Aorta (tissue), 5 donors: ENCODE measurements at places on chromosomes 5 and 9. TPM values are rescaled to one million over a fixed set of nuclear protein-coding genes. Genes with fewer than 3 reads are reported as not detected.

DNA sequence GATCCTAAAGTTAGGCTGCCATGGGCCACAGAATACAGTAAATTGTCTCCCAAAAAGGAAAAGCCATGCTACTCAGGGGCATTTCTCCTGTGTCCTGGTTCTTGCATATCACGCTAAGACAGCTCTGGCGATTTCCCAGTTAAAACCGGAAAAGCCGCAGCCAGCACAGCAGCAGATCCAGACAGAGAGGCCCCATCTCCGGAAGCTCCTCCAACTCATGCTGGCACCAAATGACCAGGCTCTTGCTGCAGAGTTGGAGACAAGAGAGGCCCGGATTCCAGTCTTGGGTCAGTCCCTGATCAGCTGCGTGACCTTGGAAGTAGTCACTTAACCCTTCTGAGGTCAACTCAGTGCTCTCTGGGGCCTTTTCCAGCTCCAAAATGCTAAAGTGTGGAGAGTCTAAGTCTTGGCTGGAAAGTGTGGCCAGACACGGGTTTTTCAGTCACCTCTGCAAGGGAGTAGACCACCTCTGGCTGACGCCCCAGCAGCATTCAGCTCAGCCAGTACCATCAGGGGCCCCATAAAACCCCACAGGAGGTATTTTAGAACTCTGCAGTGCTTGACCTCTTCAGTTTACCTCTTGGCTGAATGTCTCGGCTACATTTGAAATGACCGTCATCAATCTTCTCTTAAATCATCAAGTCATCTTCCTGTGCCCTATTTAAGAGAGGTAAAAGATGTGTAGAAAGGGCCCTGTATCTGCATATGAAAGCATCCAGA is 16.2 kb downstream of the GDNF start:
- no peak overlapping the region for H3K27ac ChIP-seq
- H3K36me3 ChIP-seq, result no peaks in the 10 kb centered on the region
- H3K4me3 ChIP-seq, result no peak overlapping the region
- no peaks in the 10 kb centered on the region for H3K4me1 ChIP-seq
- H3K27me3 ChIP-seq, result no peaks in the 10 kb centered on the region

DNA sequence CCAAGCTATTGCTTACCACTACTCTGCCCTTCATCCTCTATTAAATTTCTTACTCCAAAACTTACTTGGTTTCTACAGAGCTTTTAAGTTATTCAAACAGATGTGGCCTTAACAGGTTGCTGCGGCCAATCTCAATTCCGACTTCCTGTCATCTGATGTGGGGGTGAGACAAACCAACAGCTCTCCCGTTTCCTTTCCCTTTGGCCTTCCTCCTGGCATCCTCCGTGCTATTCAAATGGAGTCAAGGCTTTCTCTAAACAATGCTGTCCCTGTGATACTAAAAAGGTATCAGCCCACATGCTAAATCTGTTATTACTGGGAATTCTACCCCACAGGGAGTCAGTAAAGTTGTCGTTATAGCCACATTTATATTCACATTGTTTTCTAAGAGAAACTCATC is 11.8 kb downstream of the RBM18 start:
- H3K36me3 ChIP-seq, result peaks cover 3% of the 10 kb centered on the region
- no peaks in the 10 kb centered on the region for H3K27me3 ChIP-seq
- H3K27ac ChIP-seq, result no peak overlapping the region
- no peak overlapping the region for H3K4me3 ChIP-seq

- H3K4me1 ChIP-seq, result peaks cover 6% of the 10 kb centered on the region
- no peaks in the 10 kb centered on the region for H3K27me3 ChIP-seq
- no peaks in the 10 kb centered on the region for H3K36me3 ChIP-seq
- H3K4me3 ChIP-seq, result no peak overlapping the region
- peak overlapping the region; percentile 65 for H3K27ac ChIP-seq
Measured at GRCh38 chr9:94818178-94818541, 91.7 kb downstream of the AOPEP start.

- no peaks in the 10 kb centered on the region for H3K27me3 ChIP-seq
- H3K36me3 ChIP-seq, result no peaks in the 10 kb centered on the region
- no peak for DNase-seq
- H3K4me1 ChIP-seq, result no peaks in the 10 kb centered on the region
Measured at GRCh38 chr5:141608046-141608445, 10.8 kb downstream of the DIAPH1 start.

- no peaks in the 10 kb centered on the region for H3K36me3 ChIP-seq
- peak overlapping the region; percentile 81 for H3K4me3 ChIP-seq
- H3K27me3 ChIP-seq, result no peaks in the 10 kb centered on the region
Measured at GRCh38 chr5:87268970-87269377, 1.3 kb downstream of the RASA1 start.

DNA sequence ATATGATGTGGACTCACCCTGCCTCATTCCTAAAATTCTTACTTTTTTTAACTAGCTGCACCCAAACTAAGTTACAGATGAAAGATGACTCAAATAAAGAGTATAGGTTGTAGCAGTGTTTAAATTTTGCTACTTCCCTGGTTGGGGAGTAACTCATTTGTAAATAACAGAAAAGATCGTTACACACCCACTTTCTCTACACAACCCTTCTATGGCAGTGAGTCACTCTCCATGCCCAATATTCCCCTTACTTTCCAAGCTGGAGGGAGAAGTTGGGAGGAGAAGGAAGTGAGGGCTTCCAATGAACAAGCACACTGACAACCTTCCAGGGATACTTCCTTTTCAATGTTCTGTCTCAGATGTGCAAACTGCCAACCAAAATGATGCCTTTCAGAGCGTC is 1.9 kb downstream of the RASEF start:
- no peaks in the 10 kb centered on the region for H3K27me3 ChIP-seq
- no peak overlapping the region for H3K4me3 ChIP-seq
- H3K4me1 ChIP-seq, result no peaks in the 10 kb centered on the region
- H3K36me3 ChIP-seq, result no peaks in the 10 kb centered on the region
- H3K27ac ChIP-seq, result no peak overlapping the region
- DNase-seq, result no peak

DNA sequence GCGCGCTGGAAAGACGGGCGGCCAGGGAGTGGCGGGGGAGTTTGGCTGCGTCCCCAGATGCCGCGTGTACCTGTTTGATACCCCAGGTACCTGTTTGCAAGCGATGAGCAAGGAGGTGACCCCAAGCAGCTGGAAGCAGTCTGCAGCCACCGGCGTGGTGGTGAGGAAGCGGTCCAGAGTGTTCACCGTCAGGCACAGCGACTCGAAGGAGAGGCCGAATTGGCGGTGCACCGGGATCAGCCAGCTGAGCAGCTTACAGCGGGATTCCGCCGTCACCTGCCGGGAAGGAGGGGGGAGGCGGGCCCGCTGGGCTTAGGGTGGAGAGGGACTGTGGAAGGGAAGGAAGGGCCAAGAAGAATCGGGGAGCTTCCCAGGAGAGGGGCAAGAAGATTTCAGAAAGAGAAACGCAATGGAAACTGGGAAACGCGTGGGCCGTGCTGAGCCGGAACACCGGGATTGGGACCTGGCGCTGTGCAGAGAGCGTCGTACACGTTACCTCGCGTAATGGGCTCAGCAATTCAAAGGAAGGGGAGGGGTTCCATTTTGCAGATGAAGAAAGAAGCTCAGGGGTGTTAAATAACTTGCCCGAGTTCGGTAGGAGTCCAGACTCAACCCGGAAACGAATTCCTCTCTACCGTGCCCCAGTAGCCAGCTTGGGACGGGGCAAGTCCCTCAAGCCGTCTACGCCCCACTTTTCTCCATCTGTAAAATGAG is 980 bp downstream of the CCNO start:
- H3K36me3 ChIP-seq, result no peaks in the 10 kb centered on the region
- H3K4me3 ChIP-seq, result peak overlapping the region; percentile 23
- no peaks in the 10 kb centered on the region for H3K27me3 ChIP-seq
- no peaks in the 10 kb centered on the region for H3K4me1 ChIP-seq
- DNase-seq, result peak; percentile 75

GRCh38 chr5:122152266-122152900 is 23.0 kb downstream of the ZNF474 start:
- H3K36me3 ChIP-seq, result no peaks in the 10 kb centered on the region
- H3K4me1 ChIP-seq, result peaks cover 8% of the 10 kb centered on the region
- H3K27ac ChIP-seq, result peak overlapping the region; percentile 55
- DNase-seq, result peak; percentile 52
- H3K27me3 ChIP-seq, result no peaks in the 10 kb centered on the region

GRCh38 chr5:177066224-177066623 is 20.5 kb upstream of the FGFR4 start:
- H3K4me1 ChIP-seq, result no peaks in the 10 kb centered on the region
- no peak overlapping the region for H3K4me3 ChIP-seq
- DNase-seq, result no peak
- H3K27ac ChIP-seq, result no peak overlapping the region
- no peaks in the 10 kb centered on the region for H3K27me3 ChIP-seq

GRCh38 chr5:173707392-173707791 is 90.9 kb upstream of the BOD1 start:
- H3K4me1 ChIP-seq, result no peaks in the 10 kb centered on the region
- H3K27ac ChIP-seq, result no peak overlapping the region
- H3K27me3 ChIP-seq, result no peaks in the 10 kb centered on the region
- H3K36me3 ChIP-seq, result no peaks in the 10 kb centered on the region

DNA sequence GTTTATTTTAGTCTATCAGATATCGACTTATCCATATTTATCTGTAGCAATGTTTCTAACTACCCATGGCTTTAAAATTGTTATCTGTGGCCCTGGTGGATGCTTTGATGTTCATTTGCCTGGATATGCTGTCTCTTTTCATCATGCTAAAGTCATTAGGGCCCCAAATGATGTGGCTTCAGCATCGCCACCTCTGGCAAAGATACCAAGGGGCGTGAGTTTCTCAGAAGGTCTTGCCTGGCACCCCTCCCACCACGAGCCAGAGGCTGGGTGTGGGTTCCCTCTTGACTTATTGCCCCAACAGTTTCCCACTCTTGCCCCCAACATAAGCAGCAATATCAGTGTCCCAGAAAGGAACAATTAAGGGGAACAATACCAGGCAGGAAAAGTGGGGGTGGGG is 5.4 kb downstream of the ROPN1L start:
- no peaks in the 10 kb centered on the region for H3K27me3 ChIP-seq
- no peaks in the 10 kb centered on the region for H3K4me1 ChIP-seq
- no peak overlapping the region for H3K27ac ChIP-seq
- no peaks in the 10 kb centered on the region for H3K36me3 ChIP-seq
- no peak overlapping the region for H3K4me3 ChIP-seq

DNA sequence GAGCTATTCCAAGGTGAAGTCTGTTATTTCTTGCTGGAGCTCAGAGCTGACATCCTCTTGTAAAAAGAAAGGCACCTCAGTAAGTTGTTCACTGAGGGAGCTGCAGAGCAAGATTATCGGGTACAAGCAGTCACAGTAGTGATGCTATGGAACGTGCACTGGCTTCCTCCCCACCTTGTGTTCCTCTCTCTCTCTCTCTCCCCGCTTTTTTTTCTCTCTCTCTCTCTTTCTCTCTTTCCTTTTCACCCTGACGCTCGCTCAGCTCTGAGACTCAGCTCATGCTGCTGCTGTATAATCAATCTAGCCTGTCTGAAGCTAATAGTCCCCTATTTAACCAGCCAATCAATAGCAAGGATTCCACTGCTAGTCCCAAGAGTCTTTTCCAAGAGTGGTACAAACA is 587.6 kb upstream of the CDH18 start:
- peaks cover 2% of the 10 kb centered on the region for H3K27me3 ChIP-seq
- H3K4me1 ChIP-seq, result no peaks in the 10 kb centered on the region
- no peak overlapping the region for H3K4me3 ChIP-seq
- no peak for DNase-seq
- no peaks in the 10 kb centered on the region for H3K36me3 ChIP-seq

DNA sequence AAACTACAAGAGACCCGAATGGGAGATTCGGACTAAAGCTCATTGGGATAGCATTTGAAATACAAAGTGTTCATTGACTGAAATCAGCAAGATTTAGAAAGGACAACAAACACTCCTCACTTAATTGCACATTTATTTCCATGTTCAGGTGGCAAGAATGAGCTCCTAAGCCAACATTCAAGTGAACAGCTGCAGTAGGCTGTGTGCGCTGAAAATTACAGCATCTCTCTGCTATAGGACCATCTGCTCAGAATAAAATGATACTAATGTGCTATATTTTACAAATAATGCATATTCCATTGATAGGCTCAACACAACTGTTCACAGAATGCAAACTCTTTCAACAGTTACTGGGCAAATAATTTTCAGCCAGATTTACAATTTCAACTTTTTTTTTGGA is 61.8 kb downstream of the ELAVL2 start:
- H3K27me3 ChIP-seq, result no peaks in the 10 kb centered on the region
- DNase-seq, result no peak
- H3K36me3 ChIP-seq, result no peaks in the 10 kb centered on the region
- no peak overlapping the region for H3K4me3 ChIP-seq

GRCh38 chr9:22055090-22055489 is 46.0 kb upstream of the CDKN2B start:
- no peaks in the 10 kb centered on the region for H3K36me3 ChIP-seq
- no peak for DNase-seq
- no peaks in the 10 kb centered on the region for H3K27me3 ChIP-seq
- H3K4me3 ChIP-seq, result no peak overlapping the region

DNA sequence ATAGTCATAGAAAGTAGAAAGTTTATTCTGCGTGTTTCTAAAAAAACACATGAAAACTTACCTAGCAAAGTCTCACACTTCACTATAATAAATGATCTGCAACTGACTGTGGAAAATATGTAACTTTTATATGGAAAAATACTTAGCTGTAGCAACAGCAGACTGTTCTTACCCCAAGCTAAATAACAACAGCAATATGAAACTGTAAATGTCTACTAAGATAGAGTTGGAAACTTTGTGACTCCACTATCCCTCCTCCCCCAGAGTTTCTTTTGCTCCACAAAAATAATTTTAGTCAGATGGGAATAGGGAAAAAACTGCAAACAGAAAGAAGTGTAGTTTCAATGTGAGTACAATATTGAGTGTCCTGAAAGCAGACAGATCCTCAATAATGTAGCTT is 21.0 kb downstream of the MLLT3 start:
- H3K36me3 ChIP-seq, result no peaks in the 10 kb centered on the region
- DNase-seq, result no peak
- no peaks in the 10 kb centered on the region for H3K27me3 ChIP-seq
- H3K4me3 ChIP-seq, result no peak overlapping the region

GRCh38 chr5:32426440-32427151 is 17.9 kb downstream of the ZFR start:
- H3K27ac ChIP-seq, result no peak overlapping the region
- peaks cover 5% of the 10 kb centered on the region for H3K4me1 ChIP-seq
- DNase-seq, result no peak
- H3K36me3 ChIP-seq, result peaks cover 2% of the 10 kb centered on the region
- H3K27me3 ChIP-seq, result no peaks in the 10 kb centered on the region

- H3K4me1 ChIP-seq, result no peaks in the 10 kb centered on the region
- H3K27ac ChIP-seq, result no peak overlapping the region
- H3K4me3 ChIP-seq, result no peak overlapping the region
- DNase-seq, result no peak
- H3K36me3 ChIP-seq, result no peaks in the 10 kb centered on the region
Measured at GRCh38 chr5:145568581-145568980, 266.6 kb downstream of the PRELID2 start.

MSX2 gene
- total RNA-seq, result 2.9 TPM

CYLC2 gene
- not detected for total RNA-seq

SLC45A2 gene
- total RNA-seq, result 0.54 TPM

PCDHGA3 gene
- total RNA-seq, result 4.1 TPM

OLFM1 gene
- total RNA-seq, result 21.0 TPM

IL4 gene
- total RNA-seq, result not detected

MED10 gene
- 29.0 TPM for total RNA-seq

PHYHD1 gene
- 20.5 TPM for total RNA-seq

SPATA31E1 gene
- not detected for total RNA-seq

RABGAP1 gene
- 95.6 TPM for total RNA-seq

DBH gene
- total RNA-seq, result not detected

HRCT1 gene
- total RNA-seq, result 14.2 TPM

RLN2 gene
- not detected for total RNA-seq

SMIM33 gene
- total RNA-seq, result not detected

GNPDA1 gene
- total RNA-seq, result 21.5 TPM

GARIN3 gene
- not detected for total RNA-seq

LHX3 gene
- not detected for total RNA-seq

RMI1 gene
- total RNA-seq, result 2.9 TPM

DMGDH gene
- 5.2 TPM for total RNA-seq

OTULINL gene
- total RNA-seq, result 17.6 TPM

NEURL1B gene
- total RNA-seq, result 46.1 TPM

ARID3C gene
- not detected for total RNA-seq

MXD3 gene
- total RNA-seq, result 9.2 TPM

SH2D3C gene
- 19.7 TPM for total RNA-seq
